Suprapubic skin (tissue), 4 donors: ENCODE measurements at places on chromosomes 6 and 20.

DNA sequence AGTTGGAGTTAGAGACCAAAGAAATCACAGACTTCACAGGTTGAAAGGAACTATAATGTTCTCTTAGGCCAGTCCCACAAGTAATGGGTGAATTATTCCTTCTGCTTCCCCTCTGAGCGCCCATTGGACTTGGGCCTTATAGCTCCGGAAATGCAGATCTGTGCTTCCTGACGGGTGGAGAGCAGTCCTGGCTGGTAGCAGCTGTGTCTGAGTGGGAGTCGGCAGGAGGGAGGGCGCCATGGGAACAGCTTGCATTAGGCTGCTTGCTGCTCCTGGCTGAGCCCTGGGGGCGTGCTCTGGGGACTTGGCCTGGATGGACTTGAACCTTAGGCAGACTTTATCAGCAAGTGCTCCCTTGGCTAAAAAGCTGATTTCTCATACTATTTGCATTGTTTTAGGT, 18.4 kb upstream of the NUP153 start:
- DNase-seq: no peak

GRCh38 chr6:15893556-15894253, 230.9 kb upstream of the DTNBP1 start:
- DNase-seq: no peak

DNA sequence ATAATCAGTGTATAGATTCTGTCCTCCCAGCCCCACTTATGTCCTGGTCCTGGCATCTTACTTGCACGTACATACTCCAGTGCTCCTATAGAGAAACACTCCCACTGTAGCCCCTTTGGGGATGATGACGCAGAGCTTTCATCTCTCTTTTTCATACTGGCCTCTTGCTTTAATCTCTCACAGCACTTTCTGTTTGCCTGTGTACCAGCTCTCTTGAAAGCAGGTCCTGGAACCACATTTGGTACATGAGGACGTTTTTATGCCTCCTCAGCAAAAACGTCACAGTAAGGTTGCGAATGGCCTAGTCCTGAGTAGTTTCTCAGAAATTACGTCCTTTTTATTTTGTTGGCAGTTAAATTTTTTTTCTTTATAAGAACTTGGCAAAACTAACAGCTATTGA, 10.8 kb downstream of the L3MBTL3 start:
- no peak for DNase-seq

DNA sequence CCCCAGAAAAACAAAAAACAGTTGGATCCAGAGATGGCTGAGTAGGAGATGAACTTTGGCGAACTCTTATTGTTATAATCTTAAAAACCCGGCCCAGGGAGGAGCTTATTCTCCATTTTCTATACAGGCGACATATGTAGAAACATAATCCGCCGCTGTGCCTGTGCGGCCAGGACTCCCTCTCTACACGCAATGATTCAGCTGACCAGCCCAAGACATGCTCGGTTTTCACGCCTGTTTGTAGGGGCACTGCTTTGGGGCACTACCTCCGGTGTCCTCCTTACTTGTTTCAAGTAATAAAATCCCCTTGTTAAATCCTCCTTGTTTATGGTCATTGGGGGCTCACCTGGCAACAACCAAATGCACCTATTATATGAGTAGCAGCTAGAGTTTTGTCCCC, 89.9 kb downstream of the SEL1L2 start:
- DNase-seq: no peak

DNA sequence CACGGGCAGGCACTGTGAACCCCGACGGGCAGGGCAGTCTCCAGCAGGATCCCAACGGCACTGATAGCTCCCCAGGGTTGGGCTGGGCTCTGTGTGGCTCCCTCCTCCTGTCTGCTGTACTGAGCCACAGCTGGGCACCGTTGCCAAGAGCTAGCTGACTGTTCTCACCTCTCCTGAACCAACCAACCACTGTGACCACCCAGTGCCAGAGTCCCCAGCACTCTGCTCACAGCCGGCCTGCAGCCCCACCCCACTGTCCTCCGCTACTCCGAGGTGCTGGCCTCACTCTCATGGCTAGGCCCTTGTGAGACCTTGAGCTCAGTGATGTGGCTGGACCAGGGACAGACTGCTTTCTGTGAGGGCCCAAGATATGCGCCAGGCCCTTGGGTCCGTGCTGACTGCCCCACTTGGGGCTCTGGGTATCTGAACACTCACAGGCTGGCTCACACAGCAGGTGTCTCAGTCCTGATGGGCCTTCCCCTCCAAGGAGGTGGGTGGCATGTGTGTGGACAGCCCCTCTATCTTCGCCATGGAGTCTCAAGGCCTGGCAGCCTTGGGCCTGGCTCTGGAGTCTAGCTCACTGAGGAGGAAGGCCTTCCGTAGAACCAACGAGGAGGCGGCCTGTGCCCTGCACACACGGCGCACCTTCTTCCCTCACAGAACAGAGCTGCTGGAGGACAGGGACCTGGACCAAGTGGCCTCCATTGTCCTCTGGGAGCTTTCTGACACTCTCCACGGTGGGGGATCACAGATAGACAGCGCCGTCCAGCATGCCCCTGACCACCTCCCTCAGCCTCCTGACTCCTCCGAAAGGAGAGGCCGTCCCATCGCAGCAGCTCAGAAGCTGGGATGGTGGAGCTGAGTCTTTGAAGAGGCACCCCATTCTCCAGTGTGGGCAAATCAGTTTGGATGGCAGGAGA, 53.5 kb downstream of the TCP11 start:
- DNase-seq: no peak

DNA sequence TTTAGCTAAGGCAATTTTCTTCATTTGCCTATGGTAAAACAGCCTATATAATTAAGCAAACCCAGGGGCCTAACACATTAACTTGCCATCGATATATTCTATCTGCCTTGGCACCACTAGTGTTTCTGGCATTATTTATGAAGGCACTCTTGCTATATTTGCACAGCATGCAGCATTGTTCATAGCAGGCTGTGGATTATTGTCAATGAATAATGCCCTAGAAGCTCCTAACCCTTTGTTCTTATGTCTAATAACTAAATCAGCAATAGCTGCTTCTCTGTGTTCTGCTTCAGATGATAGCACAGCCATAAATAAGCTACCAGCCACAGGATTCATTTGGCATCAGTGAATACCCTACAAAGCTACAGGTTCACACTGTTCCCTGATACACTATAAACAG, 254.8 kb upstream of the STXBP5 start:
- no peak for DNase-seq

GRCh38 chr20:36273414-36274180, 32.5 kb upstream of the DLGAP4 start:
- no peak for DNase-seq

DNA sequence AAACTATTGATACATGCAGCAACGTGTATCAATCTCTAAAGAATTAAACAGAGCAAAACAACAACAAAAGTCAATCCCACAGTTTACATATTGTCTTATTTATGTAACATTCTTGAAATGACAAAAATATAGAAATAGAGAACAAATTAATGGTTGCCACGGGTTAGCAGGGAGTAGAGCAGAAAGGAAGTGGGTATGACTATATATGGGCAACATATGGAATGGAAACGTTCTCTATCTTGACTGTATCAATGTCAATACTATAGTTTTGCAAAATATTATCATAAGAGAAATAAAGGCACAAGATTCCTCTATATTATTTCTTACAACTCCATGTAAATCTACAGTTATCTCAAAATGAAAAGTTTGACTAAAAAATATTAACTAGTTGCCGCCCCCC, 12.8 kb downstream of the AK9 start:
- DNase-seq: no peak

GRCh38 chr6:131724114-131724513, 13.3 kb upstream of the CTAGE9 start:
- no peak for DNase-seq

DNA sequence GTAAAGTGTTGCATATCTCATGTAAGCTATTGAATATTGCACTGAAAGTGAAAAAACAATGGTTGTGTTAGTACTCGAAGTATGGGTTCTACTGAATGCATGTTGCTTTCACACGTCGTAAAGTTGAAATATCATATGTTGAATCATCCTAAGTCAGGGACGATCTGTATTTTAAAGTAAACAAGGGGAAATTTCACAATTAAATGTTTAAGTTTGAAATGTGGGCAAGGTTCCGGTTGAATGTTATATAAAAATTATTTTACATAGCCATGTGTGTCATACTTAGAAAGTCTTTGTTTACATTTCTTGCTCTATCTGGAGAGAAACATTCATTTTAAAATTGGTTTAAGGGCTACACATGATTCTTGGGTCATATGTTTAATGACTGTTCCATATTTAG, 76.8 kb downstream of the AKAP7 start:
- DNase-seq: no peak

GRCh38 chr6:33566182-33567084, 13.6 kb downstream of the BAK1 start:
- DNase-seq: no peak

- no peak for DNase-seq
These were observed 1.5 kb downstream of the BTN3A2 start for GRCh38 chr6:26366504-26366903.

GRCh38 chr6:119463081-119463626, 113.6 kb upstream of the MAN1A1 start:
- DNase-seq: no peak

DNA sequence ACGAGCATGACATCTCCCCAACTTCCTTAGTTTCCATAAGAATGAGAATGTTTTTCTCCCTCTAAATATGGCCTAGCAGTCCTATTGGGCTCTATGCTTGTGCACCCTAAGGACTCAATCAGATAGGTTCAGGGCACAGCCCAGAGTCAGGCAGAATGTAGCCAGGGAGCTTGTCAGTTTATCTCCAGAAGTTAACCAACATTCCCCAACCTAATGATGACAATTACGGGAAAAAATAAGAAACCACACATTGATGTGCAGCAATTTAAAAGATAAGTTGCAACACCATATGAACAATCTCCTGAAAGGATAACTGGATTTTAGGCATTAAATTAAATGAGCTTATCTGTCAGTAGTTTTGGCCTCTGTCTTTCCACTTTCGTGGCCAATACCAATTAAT, 71.1 kb downstream of the HDDC2 start:
- no peak for DNase-seq

DNA sequence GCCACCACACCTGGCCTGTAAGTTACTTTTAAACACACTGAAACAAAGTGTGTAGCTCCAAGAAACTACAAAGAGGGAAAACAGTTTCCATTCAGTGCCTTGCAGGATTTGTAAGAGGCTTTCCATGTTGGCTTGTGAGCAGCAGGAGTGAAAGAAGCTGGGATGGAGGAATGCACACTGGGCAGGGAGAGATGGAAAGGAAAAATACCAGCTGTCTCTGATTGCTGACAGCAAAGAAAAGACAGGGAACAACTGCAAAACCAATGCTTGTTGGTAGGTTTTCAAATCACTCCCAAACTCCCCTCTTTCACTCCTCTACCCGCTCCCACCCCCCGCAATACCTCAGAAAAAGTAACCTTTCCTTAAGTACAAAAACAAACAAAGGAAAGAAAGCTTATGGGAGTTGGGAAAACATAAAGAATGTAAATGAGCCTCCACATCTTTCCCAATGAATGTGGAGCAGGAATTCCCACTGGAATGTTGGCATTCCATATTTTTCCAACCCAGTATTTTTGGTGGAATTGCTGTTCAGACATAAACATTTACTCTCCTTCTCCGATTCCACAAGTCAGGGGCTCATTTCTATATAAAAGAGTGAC, 166.1 kb downstream of the THBS2 start:
- DNase-seq: no peak

- no peak for DNase-seq
These were observed 160.2 kb downstream of the GMPR start for GRCh38 chr6:16398587-16398986.

GRCh38 chr20:57546956-57547649, 13.8 kb upstream of the PCK1 start:
- DNase-seq: no peak

DNA sequence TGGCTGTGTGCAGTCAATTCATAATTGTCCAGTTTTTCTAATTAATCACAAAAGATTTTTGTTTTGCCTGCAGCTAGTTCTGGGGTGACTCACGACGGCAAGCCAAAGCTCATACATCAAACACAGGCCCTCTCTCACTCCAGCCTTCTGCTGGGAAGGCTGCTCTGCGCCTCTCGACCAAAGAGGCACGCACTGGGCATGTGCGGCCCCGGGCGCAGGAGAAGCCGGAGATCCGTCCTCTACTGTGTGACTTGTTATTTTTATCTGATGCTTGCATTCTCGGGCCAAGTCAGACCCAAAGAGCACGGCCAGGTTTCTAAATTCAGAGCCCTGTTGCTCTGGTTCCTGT, 98.5 kb downstream of the TFAP2A start:
- no peak for DNase-seq

DNA sequence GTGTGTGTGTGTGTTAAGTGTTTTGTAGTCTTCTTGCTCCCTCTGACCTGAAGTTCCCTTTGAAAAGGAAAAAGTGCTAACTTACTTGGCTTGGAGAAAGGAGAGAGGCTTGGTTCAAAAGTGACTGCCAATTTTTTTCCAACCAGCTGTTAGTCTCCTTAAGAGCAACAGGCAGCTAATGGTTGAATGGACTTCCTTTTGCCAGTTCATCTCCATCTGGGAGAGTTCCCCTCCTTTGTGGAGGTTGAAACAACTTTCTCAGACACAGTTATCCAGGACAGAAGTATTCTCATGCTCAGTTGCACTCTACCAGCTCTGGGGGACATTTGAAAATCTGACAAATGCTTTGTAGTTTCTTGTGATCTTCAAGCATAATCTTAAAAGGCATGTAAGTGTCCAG, 4.5 kb downstream of the RIPOR2 start:
- DNase-seq: no peak

GRCh38 chr6:38610050-38610625, 29.6 kb downstream of the BTBD9 start:
- DNase-seq: no peak
